Fibroblast of skin of back (primary cell): ENCODE measurements at places on chromosomes 16 and 17.

DNA sequence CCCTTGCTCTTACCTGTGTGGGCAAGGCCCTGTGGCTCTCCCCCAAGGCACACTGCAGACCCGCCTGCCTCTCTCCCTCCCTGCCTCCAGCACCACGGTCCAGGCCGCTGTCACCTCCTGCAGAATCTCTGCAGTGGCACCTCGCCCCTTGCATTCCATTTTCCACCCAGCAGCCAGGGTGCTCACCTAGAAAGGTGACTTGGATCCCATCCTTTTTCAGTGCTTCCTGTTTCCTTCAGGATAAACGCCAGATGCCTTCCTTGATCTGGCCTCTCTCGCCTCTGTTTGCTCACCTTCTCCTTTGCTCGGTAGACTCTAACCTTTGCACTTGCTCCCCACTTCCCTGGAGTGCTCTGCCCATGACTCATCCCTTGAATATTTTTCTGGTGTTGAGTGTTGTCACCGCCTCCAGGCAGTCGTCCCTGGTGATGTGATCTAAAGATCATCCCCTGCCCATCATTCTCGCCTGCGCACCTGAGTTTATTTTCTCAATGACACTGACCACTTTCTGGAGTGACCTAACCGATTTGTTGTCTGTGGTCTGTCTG is 79.2 kb upstream of the LGALS9 start:
- peak; percentile 45 for DNase-seq

GRCh38 chr17:33942414-33942813 is 312.7 kb upstream of the CCL2 start:
- DNase-seq, result no peak

DNA sequence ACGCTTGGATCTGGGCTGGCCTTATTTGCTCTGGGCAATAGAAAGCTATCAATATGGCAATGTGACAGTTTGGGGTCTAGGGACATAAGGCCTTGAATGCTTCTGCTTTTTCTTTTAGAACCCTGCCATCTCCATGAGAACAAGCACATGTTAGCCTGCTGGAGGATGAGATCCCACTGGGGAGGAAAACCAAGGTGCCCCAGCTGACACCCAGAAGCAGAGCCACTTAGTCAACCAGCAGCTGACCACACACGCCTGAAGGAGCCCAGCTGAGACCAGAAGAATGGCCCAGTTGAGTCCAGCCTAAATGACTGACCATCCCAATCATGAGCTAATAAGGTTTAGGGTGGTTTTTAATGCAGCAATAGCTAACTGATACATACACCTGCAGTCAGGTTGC is 171.2 kb downstream of the AHSP start:
- DNase-seq, result no peak

- DNase-seq, result no peak
These were observed 29.7 kb downstream of the MYO15A start for GRCh38 chr17:18138065-18138749.

- DNase-seq, result peak; percentile 33
These were observed 27.4 kb upstream of the ZNF423 start for GRCh38 chr16:49883076-49884014.

DNA sequence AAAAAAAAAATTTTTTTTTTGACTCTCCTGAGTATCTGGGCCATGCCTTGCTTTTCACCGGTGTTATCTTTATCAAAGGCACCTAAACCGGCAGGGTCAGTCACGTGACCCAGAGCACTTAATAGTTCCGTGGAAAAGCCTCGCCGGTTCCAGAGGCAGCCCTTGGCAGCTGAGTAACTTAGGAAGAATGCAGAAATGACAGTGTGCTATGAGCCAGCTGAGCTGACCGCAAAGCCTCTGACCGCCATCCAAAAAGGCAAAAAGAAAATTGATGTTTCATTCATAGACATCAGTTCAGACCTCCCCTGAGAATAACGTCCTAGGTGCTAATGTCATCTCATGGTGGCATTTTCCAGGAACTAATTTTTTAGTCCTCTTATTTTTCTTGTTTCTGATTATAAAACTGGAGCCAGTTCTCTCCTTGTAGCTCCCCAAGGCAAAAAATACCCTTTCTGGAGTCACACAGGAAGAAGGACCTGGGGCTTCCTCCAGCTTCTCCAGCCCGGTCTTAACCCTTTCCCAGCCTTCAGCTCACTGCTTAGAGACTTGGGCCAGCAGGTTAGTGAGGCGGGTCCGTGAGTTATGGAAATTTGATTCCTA is 122.6 kb downstream of the SOCS1 start:
- peak; percentile 95 for DNase-seq

GRCh38 chr17:78144736-78145641 is 1.2 kb upstream of the C17orf99 start:
- DNase-seq, result no peak

DNA sequence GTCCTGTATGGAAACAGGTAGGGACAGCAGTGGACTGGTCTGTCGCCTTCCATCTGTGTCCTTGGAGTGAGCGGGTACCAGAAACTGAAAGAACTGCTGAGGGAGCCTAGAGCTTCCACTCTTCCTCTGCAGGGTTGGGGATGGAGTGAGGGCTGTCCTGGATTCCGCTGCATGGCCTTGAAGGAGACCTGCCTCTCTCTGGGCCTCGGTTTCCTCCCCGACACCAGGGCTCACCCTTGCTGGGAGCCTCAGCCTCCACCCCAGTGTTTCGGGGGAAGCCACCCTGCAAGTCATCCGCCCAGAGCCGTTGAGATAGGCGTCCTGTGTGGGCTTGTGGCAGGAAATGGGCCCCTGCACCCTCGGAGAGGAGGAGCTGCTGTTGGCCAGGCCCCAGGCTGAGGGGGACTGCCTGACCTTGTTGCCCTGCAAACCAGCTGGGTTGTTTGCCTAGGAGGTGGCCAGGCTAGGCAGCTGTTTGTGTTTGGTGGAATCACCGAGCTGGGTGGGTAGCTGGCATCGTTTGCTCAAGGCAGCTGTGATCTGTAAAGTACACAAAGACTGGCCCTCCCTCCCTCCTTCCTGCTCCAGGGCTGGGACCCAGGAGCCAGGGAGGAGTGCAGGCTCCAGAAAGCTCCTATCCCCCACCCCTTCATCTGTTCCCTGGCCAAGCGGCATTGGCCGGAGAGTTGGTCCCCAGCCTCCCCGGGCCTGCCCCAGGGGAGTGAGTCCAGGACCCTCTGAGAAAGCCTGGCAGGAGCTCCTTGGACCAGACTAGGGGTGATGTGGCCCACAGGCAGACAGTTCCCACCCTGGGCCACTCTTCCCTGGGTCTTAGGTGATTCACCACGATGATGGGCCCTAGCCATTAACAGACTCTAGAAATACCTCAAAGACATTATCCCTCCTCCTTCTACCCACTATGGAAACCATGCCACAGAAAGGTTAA is 1.3 kb downstream of the RAB37 start:
- DNase-seq, result no peak

DNA sequence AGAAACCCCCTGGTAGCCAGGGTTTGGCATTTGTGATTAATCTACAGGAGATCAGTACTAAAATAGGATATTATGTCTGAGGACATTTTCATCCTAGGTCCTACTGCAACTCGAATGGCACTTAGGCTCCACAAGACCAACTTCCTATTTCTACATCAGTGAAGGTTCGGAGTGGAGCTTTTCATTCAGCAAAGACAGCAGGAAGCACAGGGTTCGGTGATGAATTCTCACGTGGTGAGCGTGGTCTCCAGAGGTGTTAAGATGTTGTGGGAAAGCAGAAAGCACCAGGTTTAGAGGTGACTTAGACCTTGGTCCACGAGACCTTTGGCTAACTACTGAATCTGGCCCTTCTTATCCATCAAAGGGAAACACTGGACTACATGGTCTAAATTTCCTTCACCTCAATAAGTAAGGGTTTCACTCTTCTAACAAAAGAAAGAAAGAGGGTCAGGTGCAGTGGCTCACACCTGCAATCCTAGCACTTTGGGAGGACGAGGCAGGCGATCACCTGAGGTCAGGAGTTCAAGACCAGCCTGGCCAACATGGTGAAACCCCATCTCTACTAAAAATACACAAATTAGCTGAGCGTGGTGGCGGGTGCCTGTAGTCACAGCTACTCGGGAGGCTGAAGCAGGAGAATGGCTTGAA is 13.9 kb upstream of the HELZ start:
- no peak for DNase-seq

- DNase-seq, result no peak
These were observed 668 bp downstream of the SPATA2L start for GRCh38 chr16:89700649-89701424.

DNA sequence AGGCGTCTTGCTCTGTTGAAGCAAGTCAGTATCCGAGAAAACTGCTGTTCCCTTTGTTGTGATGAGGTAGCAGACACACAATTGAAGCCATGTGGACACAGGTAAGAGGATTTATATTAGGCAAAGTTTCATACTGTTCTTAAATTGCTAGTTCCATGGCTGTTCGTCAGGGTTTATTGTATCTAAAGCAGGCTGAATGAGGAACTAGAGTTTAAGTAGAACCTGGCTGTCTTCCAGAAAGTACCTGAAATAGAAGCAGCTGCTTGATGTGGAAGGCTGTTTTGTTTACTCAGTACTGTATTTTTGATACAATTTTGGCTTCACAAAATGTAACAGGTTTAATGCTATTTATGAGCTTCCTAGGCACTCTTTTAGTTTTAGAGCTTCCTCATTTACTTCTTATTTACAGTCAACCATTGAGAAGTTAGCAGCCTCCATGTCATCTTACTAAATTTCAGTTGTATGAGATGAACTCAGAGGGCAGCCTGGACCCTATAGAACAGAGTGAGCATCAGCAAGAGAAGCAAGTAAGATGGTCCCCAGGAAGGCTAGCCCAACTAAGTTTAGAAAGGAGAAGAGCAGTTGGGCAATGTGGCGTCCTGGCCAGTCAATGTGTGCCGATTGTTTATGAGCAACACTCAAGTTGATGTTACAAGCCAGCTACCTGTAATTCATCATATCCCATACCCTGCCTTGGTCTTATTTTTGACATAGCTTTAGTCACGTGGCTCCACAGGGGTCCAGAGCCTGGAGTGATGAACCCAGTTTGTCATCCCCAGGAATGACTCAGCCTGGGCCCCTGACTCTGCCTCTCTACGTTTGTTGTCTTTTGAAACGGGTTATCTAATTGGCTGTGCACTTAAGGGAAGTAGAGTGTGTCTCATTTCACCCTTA is 9.7 kb upstream of the ARL2BP start:
- peak; percentile 93 for DNase-seq

DNA sequence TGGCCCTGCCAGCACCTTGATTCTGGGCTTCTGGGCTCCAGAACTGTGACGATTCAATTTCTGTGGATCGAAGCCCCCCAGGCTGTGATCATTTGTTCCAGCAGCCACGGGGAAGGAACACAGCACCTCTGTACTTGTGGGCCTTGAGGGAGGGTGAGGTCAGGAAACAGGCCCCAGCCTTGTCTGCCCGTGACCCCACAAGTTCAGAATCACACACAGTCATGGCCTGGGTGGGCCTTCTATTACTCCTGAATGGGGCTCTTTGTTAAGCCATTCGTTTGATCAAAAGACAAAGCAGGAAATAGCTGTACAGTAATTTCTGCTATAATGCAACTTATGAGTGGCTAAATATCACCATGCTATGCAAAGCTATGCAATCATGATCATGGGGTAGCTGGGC is 10.1 kb downstream of the ST6GALNAC2 start:
- DNase-seq, result no peak

DNA sequence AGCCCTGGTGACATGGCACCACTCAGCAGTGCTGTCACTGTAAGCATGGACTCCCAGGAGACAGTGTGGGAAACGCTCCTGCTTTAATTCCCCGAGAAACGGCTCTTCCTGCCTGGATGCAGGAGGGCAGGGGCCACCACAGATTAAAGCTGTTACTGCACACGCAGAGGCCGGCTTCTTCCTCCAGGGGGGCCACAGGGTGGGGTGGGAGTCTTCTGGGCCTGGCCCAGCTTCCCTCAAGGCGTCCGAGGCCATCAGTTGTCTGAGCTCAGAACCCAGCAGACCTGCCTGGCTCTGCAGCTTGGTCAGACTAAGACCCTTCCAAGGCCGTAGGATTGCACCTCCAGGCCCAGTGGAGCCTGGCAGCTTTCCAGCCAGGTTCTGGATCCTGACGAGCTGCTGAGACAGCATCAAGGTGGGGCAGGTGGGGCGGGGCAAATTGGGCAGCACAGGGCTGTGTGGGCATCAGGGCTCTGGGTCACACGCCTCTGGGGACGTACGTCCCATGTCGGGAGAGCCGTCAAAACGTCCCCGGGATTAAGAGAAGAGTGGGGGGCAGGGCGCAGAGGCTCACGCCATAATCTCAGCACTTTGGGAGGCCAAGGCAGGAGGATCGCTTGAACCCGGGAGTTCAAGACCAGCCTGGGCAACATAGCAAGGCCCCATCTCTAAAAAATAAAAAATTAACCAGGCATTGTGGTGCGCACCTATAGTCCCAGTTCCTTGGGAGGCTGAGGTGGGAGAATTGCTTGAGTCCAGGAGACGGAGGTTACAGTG is 5.0 kb upstream of the CAPN15 start:
- DNase-seq, result no peak

- DNase-seq, result peak; percentile 90
These were observed 55.1 kb downstream of the PLD6 start for GRCh38 chr17:17151055-17151454.

- no peak for DNase-seq
These were observed 53.0 kb downstream of the ATP2C2 start for GRCh38 chr16:84421081-84421937.

- DNase-seq, result no peak
These were observed 9.4 kb downstream of the ELAC2 start for GRCh38 chr17:13008461-13008860.

- DNase-seq, result no peak
These were observed 617 bp upstream of the VTN start for GRCh38 chr17:28370744-28371103.

GRCh38 chr16:46728806-46729205 is 19.3 kb downstream of the MYLK3 start:
- no peak for DNase-seq

GRCh38 chr17:20120836-20121235 is 111.7 kb downstream of the SPECC1 start:
- DNase-seq, result no peak

DNA sequence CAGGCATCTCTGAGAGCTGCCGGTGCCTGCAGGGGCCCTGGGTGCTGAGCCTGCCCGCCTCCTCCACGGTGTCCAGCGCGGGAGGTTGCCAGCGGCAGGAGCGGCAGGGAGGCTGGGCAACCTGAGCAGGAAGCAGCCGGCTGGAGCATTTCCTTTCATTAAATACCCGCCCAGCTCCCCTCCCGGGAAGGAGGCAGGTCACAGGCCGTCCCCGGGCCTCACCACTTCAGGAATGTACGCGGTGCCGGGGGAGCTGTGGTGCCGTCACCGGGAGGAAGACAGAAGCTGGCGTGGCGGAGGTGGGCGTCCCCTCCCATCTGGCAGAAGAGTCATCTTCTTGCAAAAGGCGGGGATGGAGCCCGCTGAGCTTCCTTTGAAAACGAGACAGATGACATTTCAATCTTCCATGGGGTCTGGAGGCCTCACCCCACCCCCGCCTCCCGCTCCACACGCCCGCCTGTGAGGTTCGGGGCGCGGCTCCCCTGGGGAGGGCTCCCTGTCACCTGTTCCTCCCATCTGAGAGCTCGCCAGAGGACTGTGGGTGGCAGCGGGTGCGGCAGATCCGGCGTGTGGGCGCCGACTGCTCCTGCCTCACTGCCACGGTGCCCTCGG is 16.0 kb downstream of the SOX8 start:
- DNase-seq, result peak; percentile 78

DNA sequence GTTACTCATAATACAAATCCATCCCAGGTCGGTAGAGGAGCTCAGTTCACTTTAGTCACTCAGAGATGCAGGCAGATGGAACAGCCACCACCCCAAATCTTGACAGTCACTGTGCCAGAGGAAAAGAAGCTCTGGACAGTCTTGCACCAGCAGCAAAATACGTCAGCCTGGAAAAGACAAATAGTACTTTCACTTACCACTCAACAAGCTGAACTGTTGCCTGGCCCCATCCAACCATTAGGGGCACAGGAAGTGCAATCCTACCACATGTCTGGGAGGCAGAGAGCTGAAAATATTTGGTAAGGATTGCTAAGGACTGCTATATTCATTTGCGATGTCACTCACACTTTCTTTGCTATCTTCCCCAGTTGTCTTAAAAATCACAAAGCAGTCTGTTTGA is 239.1 kb upstream of the TOX3 start:
- no peak for DNase-seq
